Psoas muscle (tissue), 8 donors: ENCODE measurements at places on chromosomes 5 and 9. TPM values are rescaled to one million over a fixed set of nuclear protein-coding genes. Genes with fewer than 3 reads are reported as not detected.

GRCh38 chr9:127629468-127630081 is 17.5 kb downstream of the STXBP1 start:
- DNase-seq: no peak

DNA sequence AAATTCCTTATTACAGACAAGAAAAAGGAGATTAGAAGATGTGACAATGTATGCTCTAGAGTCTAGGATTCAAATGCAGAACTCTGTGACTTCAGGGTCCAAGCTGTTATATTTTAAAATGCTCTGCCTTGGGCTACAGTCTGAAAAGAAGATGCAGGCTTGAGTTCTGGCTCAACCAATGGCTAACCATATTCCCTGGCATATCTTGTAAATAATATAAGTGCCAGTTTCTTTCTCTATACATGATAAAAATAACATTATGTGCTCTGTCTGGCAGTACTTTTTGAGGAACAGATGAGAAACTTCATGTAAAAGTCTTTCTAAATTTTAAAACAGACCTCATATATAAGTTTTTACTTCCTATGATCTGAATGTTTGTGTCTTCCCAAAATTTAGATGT is 926.5 kb upstream of the CDH6 start:
- no peak for DNase-seq

RGS14 gene
- 23.2 TPM for total RNA-seq

NUTM2F gene
- not detected for total RNA-seq

GRCh38 chr9:2302606-2303005 is 287.5 kb downstream of the SMARCA2 start:
- no peak for DNase-seq

DNA sequence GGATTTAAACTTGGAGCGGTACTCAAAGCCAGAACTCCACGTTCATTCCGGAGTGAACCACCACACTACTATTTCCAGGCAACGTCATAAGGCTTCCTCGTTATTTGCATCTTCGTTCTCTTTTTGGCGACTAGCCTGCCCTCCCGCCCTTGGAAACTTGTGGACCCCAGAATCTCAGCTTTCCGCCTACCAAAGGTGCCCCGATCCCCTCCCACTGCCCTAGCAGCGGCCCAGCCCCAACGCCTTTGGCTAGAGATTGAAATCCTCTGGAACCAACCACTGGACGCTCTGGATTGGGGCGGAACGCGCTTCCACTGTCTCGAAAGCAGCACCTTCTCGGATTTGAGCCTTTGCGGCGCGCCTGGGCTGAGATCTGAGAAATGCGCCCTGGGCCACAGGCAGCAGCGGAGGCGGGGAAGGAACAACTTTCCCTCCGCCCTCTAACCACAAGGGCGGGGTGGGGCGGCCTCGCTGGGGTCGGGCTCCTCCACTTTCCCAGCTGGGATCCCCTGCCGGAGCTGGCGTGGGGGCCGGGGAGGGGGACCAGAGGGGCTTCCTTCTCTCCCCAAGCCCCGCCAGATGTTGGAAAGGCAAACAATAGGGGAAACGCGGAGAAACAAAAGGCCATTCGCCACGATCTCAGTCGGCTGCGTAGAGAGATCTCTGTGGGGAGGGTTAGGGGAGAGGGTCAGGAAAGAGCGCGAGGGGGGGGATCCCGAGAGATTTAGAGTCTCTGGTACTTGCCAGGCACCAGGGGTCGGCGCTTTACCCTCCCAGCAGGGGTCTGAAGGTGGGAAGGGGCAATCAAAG is 1.3 kb downstream of the MOB3B start:
- DNase-seq: peak; percentile 79

DNA sequence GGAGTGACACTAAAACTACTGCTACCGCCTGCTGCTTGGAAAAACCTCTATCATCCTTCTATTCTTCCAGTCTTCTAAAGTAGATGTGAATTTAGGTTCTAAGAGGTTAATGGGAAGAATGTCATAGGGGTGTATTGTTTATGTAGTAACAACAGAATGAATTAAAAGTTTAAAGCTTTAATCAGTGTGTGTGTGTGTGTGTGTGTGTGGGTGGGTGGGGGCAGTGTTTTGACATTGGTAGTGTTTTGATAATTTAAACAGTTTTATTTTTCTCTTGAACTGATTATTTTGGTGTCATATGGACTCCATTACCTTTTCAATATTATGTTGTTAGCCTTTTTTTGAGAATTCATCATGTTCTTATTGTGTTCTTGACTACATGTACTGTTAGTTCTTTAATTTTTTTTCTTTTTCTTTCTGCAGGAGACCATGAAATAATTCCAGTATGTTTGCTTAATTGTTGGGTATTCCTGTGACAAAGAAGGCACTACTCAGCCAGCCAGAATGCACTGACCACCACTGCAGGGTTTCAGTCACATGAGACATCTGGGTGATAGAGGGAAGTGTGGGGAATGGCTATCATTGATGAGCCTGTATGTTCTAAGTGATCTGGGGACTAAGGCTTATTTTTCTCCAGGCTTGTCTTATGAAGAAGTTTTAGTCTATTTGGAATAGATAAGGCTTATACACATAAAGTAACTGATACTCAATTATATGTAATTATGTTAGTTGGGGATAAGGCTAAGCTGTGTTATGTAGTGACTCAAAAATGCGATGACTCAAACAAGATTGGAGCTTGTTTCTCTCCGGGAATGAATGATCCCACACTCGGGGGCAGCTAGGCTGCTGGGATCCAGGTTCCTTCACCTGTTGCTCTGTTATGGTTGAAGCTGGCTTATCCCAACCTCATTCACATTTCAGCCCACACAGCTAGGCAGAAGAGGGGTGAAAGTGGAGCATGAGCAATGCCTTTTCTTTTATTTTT is 50.2 kb upstream of the ACTBL2 start:
- no peak for DNase-seq

ENTPD8 gene
- not detected for total RNA-seq

OR13C5 gene
- not detected for total RNA-seq

DNA sequence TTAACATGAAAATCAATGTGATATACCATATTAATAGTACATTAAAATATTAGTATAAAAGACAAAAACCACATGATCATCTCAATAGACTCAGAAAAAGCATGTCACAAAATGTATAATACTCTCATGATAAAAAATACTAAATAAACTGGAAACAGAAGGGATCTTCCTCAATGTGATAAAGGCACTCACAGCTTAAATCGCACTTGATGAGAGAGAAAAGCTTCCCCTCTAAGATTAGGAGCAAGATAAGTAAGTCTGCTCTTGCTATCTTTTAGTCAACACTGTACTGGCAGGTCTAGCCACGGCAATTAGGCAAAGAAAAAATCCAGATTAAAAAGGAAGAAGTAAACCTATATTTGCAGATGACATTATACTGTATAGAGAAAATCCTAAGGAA is 21.8 kb upstream of the MSH3 start:
- no peak for DNase-seq

DNA sequence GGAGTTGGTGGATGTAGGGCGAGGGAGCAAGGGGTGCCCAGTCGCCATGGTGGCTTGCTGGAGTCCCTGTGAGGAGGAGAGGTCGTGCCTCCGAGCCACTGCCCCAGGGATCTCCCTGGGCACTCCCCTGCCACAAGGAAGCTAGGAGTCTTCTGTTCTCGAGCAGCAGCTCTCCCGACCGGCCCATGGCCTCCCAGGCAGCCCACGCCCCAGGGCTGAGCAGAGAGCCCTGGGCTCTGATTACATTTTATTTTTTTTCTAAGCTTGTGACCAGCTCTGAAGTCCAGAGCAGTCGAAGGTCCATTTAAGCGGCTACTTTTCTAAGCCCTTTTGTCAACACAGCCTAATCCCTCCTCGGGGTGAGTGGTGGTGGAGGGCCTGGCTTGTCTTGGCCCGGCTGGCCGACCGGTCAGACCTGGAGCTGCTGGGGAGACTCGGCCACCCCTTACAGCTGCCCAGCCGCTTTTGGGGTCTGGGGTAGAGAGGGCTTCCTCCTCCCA is 2.1 kb downstream of the RXRA start:
- peak; percentile 54 for DNase-seq

GRCh38 chr9:34575862-34576596 is 13.5 kb downstream of the CNTFR start:
- DNase-seq: no peak
